Neural crest cell (in vitro differentiated cells): ENCODE measurements at places on chromosomes 5 and 9.

DNA sequence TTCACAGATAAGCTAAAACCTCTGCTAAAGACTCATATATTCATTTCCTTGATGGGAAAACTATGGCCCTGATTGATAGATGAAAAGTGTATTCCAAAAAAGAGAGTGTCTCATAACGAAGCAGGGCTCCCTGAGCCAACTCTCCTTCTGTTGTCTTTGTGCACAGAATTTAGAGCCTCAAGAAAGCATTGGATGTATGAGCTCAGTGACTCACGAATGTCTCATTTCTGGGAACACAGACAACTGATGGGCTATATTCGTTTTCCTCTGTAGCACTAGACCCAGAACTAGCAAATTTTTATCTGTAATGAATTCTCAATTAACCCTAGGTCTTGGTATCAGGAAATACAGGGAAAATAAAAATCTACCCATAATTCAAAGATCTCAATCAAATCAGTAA lies 88.4 kb downstream of the LMNB1 start:
- DNase-seq = no peak

DNA sequence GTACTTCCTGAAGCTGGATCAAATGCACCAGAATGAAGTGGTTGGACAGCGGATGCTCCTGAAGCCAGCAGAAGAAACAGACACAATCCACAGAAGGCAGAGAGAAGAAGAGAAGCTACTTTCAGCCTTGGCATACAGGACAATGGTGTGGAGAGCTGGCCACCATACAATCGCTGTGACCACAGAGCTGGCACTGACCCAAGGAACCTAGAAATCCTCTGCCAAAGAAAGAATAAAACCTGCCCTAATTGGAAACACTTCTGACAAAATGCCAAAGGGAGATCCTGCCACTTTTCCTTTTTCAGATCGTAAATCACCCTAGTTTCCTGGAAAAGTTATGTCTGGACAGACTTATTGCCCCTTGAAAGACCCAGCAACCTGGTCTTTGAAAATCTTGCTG lies 77.8 kb downstream of the BAAT start:
- no peak for DNase-seq

GRCh38 chr5:169547508-169547907 lies 36.1 kb upstream of the SPDL1 start:
- DNase-seq = no peak

DNA sequence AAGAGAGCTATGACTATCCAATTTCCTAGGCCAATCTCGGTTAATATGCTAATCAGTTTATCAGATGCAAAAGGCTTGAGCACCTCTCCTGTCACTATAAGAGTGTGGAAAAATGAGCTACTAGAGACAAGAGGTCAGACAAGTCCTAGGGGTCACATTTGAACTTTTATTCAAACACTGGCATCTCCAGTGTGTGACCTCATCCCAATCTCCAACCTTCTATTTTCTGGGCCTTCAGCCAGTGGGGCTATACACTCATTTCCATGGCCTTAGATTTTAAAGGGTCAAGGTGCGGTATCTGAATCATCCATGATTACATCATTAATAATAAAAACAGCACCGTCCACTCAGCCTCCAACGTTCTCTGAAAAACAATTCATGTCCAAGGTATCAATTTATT lies 139.6 kb upstream of the LRRTM2 start:
- DNase-seq = no peak

- DNase-seq = no peak
Measured at GRCh38 chr9:28086881-28087280, 513.6 kb upstream of the C9orf72 start.

- no peak for DNase-seq
Measured at GRCh38 chr5:61055434-61056006, 106.7 kb downstream of the SMIM15 start.

DNA sequence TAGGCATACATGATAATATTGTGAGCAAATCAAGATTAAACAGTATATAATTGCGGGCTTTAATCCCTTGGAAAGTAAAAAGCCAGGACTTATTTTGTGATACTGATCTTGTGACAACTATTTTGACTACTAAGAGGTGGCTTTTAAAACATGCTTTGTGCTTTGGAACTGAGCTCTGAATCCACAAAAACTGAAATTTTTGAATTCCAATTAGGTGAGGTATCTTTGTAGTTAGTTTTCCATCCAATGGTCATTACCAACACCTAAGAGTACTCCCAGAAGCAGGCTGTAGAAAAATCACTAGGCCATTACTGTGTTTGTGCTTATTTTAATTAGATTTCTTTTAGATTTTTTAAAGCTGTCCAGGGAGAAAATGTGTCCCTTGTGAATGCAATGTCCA lies 559.5 kb upstream of the WWC1 start:
- no peak for DNase-seq

- DNase-seq = no peak
Measured at GRCh38 chr9:14935106-14935751, 25.0 kb upstream of the FREM1 start.

DNA sequence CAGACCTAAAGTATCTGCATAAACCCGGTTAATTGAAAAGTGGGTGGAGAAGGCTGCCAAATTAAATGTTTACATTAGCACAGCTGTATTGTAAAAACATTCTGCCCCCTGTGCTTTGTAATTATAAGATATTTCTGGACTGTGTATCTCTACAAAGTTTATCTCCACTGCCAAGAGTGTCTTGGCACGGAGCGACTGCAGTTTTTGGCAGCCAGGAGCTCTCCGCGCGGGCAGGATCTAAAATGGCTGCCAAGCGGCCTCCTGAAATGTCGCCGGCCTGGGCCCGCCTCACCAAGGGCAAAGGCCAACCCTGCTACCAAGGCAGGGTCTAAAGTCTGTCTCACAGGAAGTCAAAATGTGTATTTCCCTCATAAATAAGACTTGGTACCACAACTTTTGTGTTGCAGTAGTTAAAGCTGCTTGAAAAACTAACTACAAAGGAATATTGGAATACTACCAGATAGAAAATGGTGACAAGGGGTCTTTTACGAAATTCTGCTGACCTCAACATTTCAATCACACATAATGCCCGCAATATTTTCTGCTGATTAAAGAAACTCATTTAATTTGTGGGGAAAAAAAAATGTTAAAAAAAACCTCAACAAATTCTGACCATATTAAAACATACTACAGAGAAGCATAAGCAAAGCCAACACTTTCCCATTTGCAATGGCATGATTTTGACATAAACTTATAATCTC lies 110.4 kb downstream of the NFIB start:
- no peak for DNase-seq

DNA sequence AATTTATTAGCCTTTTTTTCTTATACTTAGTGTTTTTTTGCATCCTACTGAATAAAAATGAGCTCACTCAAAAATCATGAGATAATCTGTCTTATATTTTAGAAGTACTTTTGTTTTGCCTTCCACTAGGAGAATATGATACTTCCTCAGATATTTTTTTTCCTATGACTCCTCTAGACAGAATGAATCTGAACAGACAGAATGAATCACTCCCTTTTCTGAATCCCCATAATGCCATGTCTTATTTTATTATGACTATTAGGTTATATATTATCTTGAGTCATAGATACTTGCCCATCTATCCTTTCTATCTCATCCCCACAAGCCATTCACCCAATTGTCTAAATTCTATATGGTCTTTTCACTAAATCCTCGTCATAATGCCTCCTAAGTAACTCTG lies 134.6 kb downstream of the BRINP1 start:
- no peak for DNase-seq

GRCh38 chr5:23820765-23821471 lies 313.5 kb downstream of the PRDM9 start:
- DNase-seq = no peak

DNA sequence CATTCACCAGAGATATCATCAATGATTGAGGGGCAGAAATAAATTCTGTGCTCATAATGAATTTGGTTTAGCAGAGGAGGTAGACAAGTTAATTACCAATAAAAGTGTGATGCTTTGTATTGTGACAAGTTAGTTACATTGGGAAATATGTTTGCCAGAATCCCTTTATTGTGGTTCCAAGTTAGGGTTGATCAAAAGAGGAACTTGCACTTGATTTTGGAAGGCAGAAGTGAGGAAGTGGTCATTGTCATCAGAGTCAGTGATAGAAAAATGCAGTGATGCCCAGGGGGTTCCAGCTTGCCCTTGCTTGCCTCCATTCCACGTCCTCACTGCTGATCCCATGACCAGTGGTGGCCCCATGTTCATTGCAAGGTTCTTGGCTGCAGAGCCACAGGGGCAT lies 69.7 kb downstream of the SVEP1 start:
- no peak for DNase-seq

DNA sequence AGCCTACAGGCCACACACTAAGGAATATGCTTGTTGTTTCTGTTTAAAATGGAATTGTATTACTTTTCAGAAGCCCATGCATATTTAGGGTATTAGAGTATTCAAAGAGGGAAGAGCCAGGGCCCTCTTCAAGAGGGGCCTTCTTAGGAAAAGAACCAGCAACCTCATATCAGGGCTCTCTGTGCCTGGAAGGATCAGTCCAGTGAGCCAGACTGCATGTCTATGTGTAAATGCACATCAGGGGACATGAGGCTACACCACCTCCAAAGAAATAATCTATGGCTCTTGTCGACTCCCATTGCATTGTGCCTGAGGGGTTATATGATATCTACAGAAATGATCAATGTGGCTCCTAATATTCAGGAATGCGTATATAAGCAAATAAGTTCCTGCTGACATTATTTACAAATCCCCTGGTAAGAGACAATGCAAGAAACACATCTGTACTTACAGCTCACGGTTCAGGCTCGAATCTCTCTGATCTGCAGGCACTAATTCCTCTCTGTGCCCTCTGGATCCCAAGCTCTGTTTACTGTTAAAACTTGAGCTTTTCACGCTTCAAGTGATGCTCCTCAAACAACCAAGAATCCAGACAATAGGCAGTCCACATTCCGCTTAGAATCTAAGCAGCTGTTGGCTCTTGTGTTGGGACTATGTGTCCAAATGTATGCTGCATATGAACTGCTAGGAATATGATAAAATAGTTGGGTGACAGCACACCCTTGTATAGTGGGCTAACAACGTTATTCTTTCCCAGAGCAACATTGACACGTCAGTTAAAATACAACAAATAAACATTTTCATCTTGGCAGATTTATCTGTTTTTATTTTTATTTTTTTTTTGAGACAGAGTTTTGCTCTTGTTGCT lies 150.2 kb upstream of the KLF9 start:
- DNase-seq = no peak

GRCh38 chr9:130129432-130130061 lies 42.7 kb upstream of the NCS1 start:
- DNase-seq = no peak

DNA sequence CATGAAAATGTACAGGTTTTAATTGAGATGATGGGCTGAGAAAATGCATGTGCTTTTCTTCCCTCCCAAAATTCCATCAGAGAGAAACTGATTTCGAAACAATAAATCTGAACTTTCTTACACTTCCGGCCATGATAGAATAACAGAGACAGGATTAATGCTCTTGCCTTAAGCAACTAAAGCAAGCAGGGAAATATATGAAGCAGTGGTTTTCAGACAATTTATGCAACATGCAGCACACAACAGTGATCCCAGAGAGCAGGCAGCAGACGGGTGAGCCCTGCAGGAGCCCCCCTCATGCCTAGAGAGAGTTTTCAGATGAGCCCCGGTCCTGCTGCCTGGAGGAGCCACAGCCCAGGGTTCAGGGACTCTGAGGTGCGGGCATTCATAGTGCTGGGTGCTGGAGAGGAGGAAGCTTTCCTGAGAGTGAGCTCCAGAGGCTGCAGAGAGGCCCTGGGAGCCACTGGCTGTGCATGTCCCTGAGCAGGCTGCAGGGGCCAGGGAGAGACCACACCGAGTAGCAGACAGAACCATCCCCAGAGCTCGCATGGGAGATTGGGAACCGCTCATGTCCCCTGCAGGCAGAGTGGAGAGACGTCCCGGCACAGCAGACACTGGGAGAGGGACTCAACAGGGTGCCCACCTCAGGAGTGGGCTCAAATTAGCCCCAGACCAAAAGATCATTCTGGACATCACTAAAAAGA lies 143.5 kb downstream of the OLFM1 start:
- DNase-seq = no peak

GRCh38 chr9:137256856-137257255 lies 1.7 kb downstream of the NELFB start:
- no peak for DNase-seq

- no peak for DNase-seq
Measured at GRCh38 chr5:30626557-30626956, 566.9 kb upstream of the CDH6 start.

DNA sequence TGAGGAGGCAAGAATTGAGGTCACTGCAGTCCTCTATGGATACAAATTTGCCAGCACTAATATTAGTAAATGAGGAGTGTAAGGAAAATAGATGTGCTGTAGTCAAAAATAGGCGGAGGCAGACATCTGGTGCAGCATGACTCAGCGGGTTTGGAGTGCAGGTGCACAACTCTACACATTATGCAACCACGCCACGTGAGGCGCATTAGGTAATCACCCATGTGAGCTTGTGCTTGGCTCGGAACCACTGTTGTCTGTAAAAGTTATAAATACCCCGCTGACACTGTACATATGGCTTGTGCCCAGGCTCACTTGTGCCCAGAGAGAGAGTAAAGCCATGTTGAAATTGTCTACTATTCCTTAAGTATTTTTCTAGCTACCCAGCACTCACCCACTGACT lies 623.5 kb upstream of the NUDT12 start:
- no peak for DNase-seq

GRCh38 chr5:56637321-56637920 lies 177.9 kb upstream of the MAP3K1 start:
- DNase-seq = no peak

GRCh38 chr5:163458778-163459385 lies 1.0 kb downstream of the NUDCD2 start:
- DNase-seq = no peak

DNA sequence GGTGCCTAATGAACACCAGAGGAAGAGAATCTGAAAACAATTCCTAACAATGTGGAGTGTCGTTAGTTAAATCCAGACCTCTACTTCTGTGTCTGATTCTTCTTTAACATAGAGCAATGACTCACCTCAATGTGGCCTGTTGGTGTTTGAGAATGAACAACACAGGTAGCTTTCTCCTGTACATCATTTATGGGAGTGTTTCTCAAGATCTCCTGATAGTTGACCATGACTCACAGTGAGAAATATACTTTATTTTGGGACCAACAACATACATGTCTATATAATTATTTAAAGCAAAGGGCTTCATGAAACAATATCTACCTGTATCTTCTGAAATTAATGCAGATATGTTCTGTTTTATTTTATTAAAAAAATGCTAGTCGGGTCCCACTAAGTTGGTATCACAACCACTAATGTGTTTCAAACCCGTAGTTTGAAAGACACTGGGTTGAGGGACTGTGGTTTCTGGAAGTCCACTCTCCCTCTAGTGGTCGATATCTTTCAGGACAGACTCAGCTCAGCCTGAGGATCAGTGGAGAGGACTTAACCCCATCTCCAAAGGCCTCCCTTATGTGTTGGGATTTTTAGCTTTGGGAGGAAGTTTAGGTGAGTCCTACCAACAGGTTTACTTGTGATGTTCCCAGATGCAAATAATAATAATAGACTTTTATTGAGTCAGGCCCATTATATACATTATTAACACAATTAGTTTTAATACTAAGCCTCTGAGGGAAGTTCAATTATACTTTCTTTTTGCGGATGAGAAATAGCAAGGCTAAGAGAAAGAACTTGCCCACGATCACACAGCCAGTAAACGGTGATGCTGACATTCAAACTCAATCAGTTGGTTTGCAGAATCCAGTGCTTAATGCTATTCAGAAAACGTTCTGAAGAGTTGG lies 70.0 kb upstream of the KLF9 start:
- peak; percentile 20 for DNase-seq

- DNase-seq = no peak
Measured at GRCh38 chr5:137091472-137091871, 407.7 kb downstream of the SPOCK1 start.

GRCh38 chr5:174935854-174936474 lies 211.6 kb downstream of the MSX2 start:
- DNase-seq = peak; percentile 82
